ENCODE measurements at places on chromosomes 7 and 10.

DNA sequence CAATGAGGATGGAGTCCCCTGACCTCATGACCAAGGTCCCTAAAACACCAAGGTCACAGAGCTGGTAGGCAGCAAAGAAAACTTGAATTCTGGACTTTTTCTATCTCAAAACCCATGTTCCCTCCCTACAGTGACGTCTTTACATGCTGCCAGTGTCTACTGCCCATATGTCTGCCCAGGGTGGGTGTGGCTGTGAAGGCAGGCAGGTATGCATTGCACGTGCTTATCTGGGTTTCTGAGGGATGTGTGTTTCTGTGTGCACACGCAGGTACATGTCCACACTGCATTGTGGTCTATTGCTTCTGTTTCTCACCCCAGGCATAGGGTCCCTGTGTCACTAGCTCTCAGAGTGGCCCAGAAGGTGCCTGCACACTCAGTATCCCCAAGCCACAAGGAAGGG is 13.5 kb downstream of the ATP6V1F start:
- DNase-seq, result no peak

DNA sequence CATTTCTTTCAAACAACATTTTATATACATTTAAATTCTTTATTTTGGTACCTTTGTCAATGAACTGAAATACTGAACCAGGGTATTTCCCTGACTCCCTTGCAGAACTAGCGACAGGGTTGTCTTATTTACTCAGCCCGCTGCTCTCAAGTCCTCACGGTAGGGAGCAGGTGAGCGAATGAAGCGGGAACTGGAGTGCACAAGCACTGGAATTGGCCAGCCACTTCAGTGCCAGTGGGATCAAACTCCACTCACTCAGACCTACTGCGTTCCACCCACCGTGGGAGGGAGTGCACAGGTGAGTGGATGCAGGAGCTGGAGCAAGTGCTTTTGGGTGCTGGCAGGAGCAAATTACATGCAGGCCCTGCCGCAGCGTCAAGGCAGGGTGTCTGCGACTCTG is 28.1 kb upstream of the NEUROD6 start:
- DNase-seq, result no peak

DNA sequence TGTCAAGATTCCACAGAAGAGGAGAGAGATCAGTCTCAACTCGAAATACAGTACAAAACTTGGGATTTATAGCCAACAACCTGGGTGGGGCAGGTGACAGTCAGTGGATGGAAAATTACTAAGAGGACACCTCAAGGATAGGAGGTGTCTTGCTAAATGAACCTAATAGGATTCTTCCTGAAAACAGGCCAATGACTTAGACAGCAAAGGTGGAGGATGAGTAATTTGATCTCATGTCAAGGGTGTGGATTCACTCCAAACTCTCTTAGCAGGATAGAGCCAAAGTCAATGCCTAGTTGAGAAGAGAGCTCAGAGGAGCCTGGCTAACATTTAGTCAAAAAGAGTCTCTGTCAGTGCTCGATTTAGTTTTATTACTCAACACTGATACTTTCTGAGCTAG is 106.7 kb upstream of the INSYN2A start:
- no peak for DNase-seq

- no peak for DNase-seq
These were observed 961.8 kb upstream of the LRRN3 start for GRCh38 chr7:110129159-110129558.

- no peak for DNase-seq
These were observed 372.2 kb upstream of the MGMT start for GRCh38 chr10:129094861-129095260.

DNA sequence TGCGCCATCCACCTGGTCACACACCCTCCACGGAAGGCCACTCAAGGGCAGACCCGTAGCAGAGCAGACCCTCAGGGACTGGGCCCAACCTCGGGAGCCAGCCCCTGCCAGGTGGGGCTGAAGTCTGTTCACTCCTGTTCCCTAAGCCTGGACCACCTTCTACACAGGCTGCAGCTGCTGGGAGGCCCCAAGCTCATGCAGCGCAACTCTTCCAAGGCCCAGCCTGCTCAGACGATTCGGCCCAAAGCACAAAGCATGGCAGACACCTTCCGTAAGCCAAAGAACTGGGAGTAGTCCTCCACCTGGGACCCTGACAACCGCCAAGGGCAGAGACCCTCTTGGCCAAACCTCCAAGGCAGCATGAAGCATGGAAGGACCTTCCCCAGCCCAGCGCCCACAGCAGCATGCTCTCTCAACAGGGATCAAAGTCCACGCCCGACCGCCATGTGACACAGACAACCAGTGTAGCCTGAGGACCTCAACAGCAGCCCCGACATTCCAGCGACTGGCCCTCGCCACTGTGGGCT is 11.5 kb downstream of the SHH start:
- no peak for DNase-seq

- no peak for DNase-seq
These were observed 13.1 kb upstream of the GATA3 start for GRCh38 chr10:8041284-8041991.

GRCh38 chr10:17502814-17503213 is 48.4 kb upstream of the ST8SIA6 start:
- no peak for DNase-seq

- DNase-seq, result peak; percentile 76
These were observed 122.6 kb downstream of the INHBA start for GRCh38 chr7:41579961-41580935.

DNA sequence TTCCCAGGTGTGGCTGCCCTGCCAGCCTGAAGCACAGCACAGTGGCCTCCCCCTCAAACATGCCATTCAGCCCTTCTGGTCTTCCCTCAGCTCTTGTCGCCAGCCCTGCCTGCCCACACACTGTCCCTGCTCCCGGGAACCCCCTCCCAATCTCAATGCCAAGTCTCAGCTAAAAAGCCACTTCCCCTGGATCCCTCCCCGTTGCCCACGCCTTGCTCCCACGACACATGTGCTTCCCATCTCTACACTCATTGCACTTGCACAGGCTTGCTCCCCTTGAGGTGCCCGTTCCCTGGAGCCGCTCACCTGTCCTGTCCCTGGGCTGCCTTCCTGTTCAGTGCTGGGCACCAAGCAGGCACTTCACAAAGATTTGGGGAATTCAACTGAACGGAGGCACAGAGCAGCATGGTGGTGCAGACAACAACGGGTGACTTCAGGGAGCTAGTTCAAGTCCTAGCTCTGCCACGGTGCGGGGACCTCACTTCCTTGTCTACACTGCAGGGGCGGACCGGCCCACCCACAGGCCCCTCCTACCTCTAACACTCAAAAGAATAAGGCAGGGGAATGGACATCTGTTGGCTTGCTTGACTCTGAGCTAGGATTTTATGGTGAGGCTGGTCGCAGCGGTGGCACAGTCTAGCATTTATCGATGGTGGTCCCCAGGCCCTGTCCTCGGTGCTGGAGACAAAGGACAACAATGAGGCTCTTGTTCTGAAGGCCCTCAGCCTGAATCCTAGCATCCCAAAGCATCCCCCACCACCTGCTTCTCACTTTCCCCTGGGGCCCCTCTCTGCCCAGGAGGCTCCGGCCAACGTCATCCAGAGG is 18.4 kb downstream of the RGS10 start:
- DNase-seq, result no peak

- DNase-seq, result no peak
These were observed 74.7 kb downstream of the CACNB2 start for GRCh38 chr10:18214691-18215563.
